ENCODE measurements at places on chromosomes 5 and 9.

GRCh38 chr5:103223031-103223955 lies 35.3 kb upstream of the MACIR start:
- no peak for DNase-seq

- DNase-seq: no peak
These were observed 122.4 kb upstream of the GAS1 start for GRCh38 chr9:87069690-87070089.

DNA sequence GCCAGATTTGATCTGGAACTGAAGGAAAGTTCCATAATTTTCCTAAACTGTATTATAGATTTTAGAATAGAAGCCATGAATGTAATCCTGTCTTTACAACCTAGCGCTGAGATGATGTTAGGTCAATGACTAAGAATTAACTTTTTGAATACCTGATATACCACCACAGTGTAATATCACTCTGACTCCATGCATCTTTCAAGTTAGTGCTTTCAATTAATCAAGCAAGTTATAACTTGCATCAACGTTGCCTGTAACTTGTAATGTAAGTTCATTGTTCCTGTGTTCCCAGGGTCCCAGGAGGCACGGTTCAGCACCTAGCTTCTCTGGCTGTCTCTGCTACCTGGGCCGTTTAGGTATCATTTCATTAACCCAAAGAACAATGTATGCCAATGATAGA lies 139.3 kb downstream of the CSNK1G3 start:
- DNase-seq: no peak

DNA sequence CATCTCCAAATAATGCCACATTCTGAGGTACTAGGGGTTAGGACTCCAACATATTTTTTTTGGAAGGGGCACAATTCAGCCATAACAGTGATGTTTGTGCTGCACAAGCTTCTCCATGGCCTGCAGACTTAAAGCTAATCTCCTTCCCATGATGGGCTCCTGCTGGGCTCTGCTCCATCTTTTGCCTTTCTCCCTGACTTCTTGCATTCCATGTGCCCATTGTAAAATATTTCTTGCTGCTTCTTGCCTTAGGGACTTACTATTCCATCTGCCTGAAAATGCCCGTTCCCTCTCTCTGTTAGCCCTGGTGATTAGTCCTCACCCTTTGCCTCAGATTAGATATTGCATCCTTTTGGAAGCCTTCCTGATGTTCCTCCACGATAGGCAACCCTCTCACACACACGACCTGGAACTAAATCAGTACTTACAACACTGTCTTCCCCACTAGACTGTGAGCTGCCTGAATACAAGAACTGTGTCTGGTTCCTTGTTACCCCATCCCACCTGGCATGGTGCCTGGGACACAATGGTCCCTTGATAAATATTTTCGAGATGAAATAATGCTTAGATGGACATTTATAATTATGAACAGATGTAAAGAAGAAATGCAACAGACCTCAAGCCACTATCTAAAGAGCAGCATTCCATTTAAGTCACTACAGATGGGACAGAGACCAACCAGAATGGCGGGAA lies 33.5 kb downstream of the OR1J1 start:
- peak; percentile 23 for DNase-seq

- no peak for DNase-seq
These were observed 41.0 kb downstream of the STOM start for GRCh38 chr9:121328876-121329681.

GRCh38 chr9:37197158-37198038 lies 77.0 kb downstream of the ZCCHC7 start:
- DNase-seq: no peak

GRCh38 chr5:10432059-10433008 lies 9.3 kb upstream of the ROPN1L start:
- DNase-seq: no peak

GRCh38 chr5:95878417-95879323 lies 56.1 kb upstream of the GLRX start:
- no peak for DNase-seq

- DNase-seq: no peak
These were observed 499.5 kb upstream of the BRINP1 start for GRCh38 chr9:119868694-119869093.

DNA sequence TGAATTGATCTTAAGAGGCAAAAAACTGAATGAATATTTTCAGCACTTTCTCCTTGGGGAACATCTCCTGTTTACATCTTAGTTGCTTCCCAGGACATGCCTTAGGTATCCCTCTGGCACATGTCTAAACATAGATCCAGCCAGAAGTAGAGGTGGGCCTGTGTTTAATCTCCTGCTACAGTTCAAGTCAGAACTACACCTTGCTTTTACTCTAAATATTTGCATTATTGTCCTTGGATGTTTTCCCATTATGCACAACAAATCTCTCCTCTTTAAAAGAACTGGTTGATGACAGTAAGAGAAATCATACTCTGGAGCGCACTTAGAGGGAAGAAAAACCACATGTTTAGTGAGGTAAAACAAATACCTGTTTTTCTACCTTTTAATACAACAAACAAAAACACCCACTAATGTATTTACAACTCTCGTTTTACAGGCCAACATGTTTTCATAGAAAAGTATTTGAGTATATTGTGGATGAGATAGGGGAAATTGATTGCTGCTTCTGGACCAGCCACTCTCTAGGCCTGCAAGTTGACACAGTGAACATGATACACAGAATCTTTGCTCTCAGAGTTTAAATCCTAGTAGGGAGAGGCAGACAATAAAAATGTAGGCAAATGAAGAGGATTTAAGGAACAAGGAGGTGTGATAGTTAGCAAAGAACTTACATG lies 32.3 kb downstream of the TNFAIP8 start:
- DNase-seq: no peak

DNA sequence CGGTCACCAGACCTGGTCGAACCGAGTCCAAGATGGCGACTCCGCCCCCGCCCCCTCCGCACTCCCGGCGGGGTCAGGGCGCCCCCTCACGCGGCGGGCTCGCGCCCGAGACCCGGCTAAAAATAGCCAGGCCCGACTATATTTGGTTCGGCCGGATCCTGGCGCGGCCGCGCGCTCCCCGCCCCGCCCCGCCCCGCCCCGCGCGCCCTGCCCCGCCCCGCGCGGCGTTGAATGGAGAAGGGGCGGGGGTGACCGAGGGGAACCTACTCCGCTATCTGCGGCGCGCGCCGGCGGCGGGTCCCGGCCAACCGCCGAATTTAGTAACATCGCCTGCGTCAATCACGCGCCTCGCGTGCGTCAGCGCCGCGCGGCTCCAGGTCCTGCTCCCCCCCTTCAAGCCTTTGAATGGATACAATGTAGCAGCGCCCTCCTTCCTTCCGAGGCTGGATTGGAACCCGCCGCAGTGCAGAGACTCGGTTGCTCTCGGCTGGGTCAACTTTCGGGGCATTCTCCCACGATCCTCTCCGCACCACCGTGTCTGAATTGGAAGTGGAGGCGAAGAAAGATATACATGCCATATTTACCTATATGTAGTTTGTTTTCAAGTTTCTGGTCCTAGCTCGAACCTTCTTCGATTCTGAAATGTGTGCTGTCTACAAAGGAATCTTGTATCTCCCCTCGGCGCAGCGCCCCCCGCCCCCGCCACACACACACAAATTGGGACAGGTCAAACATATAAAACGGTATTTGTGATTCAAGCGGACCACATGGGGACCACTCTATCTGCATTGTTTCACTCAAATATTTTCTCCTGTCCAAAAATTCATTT lies 1.6 kb upstream of the NR4A3 start:
- peak; percentile 93 for DNase-seq

DNA sequence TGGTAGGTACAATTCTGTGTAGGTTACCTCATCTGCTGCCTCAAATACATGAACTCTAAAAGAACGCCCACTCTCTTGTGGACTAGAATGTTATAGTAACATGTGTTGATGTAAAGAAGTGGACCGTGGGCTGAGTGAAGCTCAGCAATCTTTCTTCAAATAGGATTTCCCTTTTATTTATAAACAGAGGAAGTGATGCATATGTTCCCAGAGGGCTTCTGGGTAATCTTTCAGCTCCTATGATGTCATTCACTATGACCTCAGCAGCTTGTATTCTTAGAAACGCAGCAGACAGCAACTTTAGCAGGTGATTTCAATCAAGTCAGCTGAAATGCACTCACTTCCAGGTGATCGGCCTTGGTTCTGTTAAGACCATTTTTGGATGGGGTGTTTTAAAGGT lies 14.4 kb downstream of the F2RL2 start:
- no peak for DNase-seq

DNA sequence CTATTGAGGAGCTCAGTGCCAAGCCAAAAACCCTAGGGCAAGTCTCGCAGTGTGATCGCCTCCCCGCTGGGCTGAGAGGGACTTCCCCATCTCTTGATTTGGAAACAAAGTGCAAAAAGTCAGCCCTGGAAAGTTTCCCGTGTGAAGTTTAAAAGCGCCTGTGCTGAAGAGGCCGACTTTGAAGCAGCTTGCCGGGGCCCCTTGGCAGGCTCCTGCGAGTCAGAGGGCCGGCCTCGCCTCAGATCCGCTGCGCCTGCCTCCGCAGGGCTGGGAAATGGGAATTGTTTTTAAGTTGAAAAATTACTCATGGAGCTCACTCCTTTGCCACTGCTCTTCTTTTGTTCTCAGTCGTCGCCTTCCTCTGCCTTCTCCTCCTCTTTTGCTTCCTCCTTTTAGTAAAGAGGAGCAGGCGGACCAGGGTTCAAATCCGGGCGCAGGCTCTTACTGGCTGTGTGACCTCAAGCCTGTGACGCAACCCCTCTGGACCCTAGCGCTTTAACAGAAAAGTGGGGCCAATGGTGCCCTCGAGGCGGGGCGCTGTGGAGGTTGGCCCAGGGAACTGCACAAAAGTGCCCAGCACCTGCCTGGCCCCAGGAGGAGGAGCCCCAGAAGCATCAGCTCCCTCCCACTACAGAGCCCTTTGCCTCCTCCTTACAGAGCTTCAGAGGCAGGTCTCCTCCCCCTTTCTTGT lies 14.7 kb upstream of the LHX2 start:
- no peak for DNase-seq

DNA sequence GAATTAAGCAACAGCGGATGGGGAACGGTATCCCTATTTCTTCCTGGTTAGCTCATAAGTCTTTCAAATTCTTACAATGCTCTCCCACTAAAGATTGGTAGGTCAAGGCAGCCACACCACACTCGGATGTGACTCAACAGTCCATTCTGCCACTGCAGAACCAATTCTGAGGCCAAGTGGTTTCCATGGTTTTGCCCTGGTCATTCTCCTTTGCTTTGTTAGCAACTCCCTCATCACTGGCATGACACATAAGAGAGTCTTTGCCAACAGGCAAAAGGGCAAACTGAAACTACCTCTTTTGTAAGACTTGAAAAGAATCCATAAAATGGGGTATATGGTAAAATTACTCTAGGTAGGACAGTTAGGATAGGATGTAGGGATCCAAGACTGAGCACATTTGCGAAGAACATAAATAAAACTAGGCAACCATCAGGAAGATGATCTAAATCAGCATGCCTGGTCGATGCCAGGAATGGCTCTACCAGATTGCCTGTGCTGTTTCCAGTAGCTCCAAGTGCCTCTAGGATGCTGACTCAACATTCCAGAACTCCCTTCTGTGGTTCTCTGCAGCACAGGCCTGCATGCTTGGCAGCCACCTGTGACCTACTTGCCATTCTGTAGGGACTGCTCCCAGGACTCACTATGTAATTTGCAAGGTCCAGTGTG lies 105.4 kb downstream of the DCP2 start:
- peak; percentile 78 for DNase-seq

GRCh38 chr5:172791726-172792445 lies 20.9 kb upstream of the DUSP1 start:
- DNase-seq: no peak

DNA sequence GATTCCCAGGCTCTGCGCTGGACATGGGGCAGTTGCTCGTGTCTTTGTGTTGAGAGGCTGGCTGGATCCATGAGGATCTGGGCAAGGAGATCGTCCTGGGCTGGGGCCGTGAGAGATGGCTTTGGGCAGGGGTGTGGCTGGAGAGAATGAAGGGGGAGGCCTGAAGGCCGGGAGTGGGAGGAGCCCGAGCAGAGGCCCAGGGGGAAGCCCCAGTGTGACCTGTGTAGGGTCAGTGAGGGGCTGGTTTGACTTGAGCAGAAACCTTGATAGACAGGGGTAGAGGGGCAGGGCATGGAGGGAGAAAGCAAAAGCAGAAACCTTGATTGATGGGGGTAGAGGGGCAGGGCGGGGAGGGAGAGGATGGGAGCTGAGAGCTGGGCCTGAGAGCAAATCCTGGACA lies 54.4 kb upstream of the ASS1 start:
- DNase-seq: no peak

DNA sequence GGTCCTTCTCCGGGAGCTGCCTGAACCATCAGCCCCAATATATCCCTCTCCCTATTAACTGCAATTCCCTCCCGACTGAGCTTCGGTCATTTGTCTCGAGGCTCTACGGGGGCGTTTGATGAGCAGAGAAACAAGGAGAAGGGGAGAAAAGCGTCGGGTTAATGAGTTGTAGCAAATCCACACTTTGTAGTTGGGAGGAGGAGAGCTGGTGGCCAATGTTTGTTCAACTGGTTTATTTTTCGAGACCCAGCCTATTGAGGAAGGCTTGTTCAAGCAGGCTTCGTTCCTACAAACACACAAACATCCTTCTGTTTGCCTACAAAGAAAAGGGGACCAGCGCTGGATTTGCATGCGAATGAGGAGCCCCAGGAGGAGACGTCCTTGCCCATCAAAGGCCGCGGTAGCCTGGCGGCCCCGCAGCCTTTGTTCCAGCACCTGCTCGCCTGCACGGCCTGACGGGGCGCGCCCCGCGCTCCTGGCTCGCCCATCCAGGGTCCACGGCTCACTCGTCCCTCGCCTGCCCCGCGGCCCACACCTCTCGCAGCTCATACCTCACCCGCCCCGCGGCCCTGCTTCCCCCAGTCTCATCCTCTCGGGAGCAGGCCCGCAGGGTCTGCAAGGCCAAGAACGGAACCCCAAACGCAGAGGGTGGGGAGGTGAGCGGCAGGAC lies 4.6 kb downstream of the FOXD1 start:
- DNase-seq: no peak

GRCh38 chr5:115577741-115578140 lies 24.5 kb downstream of the TICAM2 start:
- no peak for DNase-seq

GRCh38 chr5:67009028-67009427 lies 187.6 kb downstream of the CD180 start:
- DNase-seq: no peak

- DNase-seq: no peak
These were observed 87.8 kb downstream of the NTNG2 start for GRCh38 chr9:132249690-132250089.

GRCh38 chr5:98275980-98276379 lies 497.5 kb upstream of the RGMB start:
- no peak for DNase-seq

Measured in AG08396 (cell line).